ENCODE measurements at places on chromosomes 3 and 15. TPM values are rescaled to one million over a fixed set of nuclear protein-coding genes. Genes with fewer than 3 reads are reported as not detected.

ZBTB20 gene
- 52.4 TPM for total RNA-seq

MFAP1 gene
- total RNA-seq, result 25.9 TPM

DNA sequence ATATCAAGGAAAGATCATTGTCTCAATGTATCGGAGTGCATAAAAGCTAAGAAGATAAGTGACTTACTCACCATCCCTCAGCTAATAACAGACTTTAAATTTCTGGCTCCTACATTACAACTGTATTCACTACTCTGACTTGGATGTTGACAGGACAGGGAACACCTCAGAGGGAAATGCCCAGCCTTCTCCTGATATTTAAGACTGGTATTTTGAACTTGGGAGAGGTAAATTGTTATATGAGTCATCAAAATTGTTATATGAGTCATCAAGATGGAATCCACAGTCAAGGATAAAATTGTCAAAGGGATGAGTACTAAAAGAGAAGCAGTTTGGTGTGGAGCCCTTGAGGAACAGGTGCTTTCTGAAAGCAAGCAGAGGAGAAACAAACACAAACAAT is 961.4 kb downstream of the VGLL3 start:
- no peak overlapping the region for H3K27ac ChIP-seq
- no peak for DNase-seq
- no peaks in the 10 kb centered on the region for H3K27me3 ChIP-seq
- H3K4me3 ChIP-seq, result no peak overlapping the region

- no peak overlapping the region for H3K27ac ChIP-seq
- no peak overlapping the region for H3K4me3 ChIP-seq
- no peaks in the 10 kb centered on the region for H3K27me3 ChIP-seq
- no peaks in the 10 kb centered on the region for H3K36me3 ChIP-seq
- H3K4me1 ChIP-seq, result no peaks in the 10 kb centered on the region
Observed at GRCh38 chr15:91380114-91380513, 280.1 kb downstream of the SV2B start.

DNA sequence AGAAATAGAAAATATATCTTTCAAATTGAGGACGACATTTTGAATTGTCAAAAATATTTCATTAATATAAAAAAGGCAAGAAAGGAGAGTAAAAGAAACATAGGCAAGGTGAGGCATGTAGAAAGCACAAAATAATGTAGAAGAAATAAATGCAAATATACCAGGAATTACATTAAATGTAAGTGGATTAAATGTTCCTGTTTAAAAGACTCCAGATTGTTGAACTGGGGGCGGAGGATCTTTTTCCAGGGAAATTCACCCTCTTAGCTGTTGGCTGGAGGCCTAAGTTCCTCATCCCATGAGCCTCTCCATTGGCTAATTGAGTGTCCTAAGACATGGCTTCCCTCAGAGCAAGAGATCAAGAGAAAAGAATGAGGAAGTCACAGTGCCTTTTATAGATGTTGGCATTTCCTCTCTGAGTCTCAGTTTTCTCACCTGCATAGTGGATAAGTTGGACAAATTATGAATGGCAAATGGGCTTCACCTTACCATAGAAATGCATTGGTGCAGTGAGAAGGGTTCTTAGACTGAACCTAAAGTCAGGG is 147.4 kb upstream of the SMAD3 start:
- no peaks in the 10 kb centered on the region for H3K27me3 ChIP-seq
- H3K4me3 ChIP-seq, result no peak overlapping the region
- H3K36me3 ChIP-seq, result no peaks in the 10 kb centered on the region
- H3K4me1 ChIP-seq, result peaks cover 1% of the 10 kb centered on the region
- H3K27ac ChIP-seq, result no peak overlapping the region
- DNase-seq, result no peak

DNA sequence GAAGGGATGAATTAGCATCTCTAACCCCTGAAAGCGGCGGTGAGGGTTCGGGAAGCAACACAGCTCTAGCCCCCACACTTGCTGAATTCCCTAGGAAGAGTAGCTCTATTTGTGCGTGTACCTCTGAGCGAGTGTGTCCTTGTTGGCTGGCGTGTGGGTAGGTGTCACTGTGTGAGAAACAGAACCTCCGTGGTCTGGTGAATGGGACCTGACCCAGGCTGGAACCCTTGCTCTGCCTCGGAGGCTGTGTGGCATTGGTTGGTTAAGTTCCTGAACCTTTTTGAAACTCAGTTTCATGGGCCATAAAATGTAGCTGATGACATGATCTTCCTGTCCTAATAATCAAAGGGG is 414 bp upstream of the TMEM115 start:
- H3K4me1 ChIP-seq, result peaks cover 50% of the 10 kb centered on the region
- H3K27me3 ChIP-seq, result no peaks in the 10 kb centered on the region
- DNase-seq, result no peak
- peaks cover 20% of the 10 kb centered on the region for H3K36me3 ChIP-seq
- H3K4me3 ChIP-seq, result no peak overlapping the region

- H3K4me3 ChIP-seq, result no peak overlapping the region
- H3K27ac ChIP-seq, result no peak overlapping the region
- no peak for DNase-seq
- no peaks in the 10 kb centered on the region for H3K4me1 ChIP-seq
- no peaks in the 10 kb centered on the region for H3K36me3 ChIP-seq
- no peaks in the 10 kb centered on the region for H3K27me3 ChIP-seq
Observed at GRCh38 chr3:67458408-67458807, 196.0 kb downstream of the SUCLG2 start.

HGD gene
- total RNA-seq, result 2.6 TPM

PXYLP1 gene
- total RNA-seq, result 17.2 TPM

GABRR3 gene
- 0.17 TPM for total RNA-seq

DNA sequence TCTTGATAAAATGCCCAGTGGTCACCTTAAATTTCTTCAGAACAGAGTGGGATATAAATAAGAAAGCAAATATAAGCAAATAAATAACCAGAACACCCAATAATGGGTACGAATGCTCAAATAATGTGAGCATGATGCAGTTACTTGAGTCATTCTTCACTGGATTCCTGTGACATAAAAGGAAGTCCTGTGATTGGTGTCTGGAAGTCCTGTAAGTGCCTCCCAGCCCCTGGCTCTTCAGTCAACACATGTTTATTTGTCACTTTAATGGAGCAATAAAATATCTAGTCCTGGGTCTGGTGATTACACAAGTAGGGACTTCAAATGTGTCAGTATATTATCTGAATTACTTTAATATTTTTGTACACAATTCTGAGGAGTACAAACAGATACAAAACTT is 30.4 kb downstream of the TMEM212 start:
- DNase-seq, result no peak
- no peaks in the 10 kb centered on the region for H3K4me1 ChIP-seq
- H3K4me3 ChIP-seq, result no peak overlapping the region
- no peaks in the 10 kb centered on the region for H3K36me3 ChIP-seq
- H3K27me3 ChIP-seq, result no peaks in the 10 kb centered on the region

TP63 gene
- total RNA-seq, result 0.25 TPM

DNA sequence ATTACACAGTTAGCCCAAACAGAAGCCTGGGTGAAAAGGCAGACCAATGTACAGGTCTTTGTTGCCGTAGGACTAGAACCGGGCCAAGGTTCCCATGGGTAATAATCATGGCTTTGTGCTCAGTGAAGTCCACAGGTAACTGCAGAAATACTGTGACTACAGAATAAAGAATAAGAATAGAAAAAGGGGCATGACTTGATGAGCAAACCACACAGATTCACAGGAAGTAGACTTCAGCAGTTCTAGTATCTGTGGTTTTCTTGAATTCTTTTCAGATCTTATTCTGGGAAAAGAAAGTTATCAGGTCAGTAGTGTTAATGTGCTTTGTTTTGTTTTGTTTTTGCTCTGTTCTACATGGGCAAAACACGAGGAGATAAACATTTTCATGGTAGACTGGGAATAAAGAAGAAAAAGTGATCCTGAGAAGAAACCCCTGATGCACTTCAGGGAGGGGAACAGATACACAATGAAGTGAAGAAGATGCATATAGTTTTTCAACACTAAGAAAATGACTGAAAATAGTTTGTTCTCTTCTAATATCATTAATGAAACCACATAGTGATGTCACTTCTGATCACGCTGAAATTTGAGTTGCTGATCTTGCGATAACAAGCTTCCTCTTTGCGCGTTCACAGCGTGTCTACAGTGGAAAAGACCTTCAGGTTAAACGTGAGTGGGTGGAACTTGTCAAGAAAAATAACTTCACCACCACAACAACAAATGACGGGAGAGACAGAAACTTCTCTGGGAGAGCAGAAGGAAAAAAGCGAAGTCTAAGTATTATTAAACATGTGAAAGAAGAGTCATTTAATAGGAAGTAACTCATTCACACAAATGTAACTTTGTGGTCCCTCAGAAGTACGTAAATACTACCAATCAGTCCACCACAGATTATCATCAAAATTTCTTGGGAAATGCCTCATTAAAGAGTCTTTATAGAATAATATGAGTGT is 315.8 kb upstream of the SATB1 start:
- H3K27me3 ChIP-seq, result no peaks in the 10 kb centered on the region
- H3K27ac ChIP-seq, result peak overlapping the region; percentile 60
- H3K4me1 ChIP-seq, result peaks cover 79% of the 10 kb centered on the region
